MM.1S (cell line): ENCODE measurements at places on chromosomes 11 and 22.
A peak's percentile ranks its signal among the peaks of the same experiment; 100 is the strongest.

DNA sequence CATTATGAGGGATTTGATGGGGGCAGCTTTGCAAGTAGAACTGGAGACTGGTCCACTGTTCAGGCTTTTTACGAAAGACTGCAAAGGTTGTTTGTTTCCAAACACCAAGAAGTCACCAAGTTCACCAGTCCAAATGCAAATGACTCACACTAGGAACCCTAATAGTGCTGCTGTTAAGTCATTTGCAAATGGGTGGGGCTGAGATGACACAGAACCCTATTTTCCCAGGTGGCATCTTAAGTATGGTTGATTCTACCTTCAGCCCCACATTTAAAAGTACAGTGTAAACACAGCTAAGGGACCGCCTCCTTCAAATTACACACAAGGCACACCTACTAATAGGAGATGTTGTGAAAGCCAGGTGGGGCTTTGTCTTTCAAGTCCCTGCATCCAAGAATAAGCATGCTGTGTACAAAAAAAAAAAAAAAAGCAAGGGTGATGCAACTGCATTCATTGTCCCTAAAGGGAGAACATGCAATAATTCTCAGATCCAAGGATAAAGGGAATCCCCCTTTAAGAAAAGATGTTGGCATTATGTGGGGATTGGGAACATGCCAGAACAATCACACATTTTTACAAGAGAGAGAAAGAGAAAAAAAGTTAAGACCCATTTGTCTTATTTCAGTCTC, 27.3 kb downstream of the BDNF start:
- H3K27me3 ChIP-seq: no peaks in the 10 kb centered on the region
- DNase-seq: no peak
- no peak overlapping the region for H3K27ac ChIP-seq

DNA sequence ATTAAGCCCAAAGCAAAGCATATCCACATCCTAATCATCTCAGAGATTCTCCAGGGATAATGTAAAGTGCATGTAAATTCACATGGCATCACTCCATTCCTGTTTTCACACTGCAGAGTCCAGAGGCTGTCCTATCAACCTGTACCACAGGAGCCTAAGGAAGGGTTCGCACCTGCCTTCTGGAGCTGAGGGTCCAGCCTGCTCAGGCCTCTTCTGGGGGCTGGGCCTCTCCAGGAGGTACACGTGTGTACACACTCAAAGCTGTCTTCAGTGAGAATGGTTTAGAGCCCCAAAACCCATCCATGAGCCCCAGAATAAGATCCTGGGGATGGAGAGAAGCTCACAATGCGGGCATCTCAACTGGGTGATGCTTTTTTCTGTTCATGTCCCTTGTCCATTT, 23.9 kb downstream of the PI4KA start:
- H3K4me1 ChIP-seq: peaks cover 8% of the 10 kb centered on the region
- no peak overlapping the region for H3K27ac ChIP-seq
- H3K4me3 ChIP-seq: no peak overlapping the region
- no peak for DNase-seq
- no peaks in the 10 kb centered on the region for H3K36me3 ChIP-seq

DNA sequence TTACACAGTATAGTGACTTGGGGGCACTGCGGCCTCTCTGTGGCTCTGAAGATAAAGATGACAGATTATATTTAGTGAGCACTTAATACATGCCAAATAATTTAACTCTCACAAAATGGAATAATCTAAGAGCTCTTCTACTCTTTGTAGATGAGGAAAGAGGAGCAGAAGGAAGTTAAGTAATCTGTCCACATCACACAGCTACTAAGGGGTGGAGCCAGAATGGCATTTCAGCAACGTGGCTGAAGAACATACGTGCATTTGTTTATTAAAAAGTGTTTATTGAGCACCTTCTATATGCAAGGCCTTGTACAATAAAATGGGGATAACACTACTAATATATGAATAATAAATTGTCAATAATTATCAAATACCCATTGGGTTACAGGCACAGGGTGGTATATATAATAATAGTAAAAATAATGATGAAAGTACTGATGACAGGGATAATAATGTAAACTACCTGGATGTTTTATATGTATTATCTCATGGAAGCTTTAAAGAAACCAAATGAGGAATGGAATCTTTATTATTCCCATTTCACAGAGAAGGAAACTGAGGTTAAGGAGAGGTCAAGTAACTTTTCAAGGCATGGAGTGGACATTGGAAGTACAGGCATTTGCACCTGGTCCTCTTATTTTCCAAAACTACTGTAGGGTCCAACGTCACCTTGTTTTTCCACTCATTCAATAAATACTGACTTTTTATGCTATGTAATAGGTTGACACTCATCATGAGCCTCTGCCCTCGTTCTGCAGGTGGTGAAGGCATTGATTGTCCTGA, 38.0 kb upstream of the IL17RA start:
- no peak overlapping the region for H3K4me3 ChIP-seq
- no peaks in the 10 kb centered on the region for H3K4me1 ChIP-seq
- H3K27ac ChIP-seq: no peak overlapping the region
- peaks cover 8% of the 10 kb centered on the region; the same call in 1 of the 2 replicates for H3K36me3 ChIP-seq
- no peaks in the 10 kb centered on the region for H3K27me3 ChIP-seq

- H3K27ac ChIP-seq: peak overlapping the region; percentile 5; the same call in 1 of the 2 replicates
- no peaks in the 10 kb centered on the region for H3K36me3 ChIP-seq
- peak; percentile 90 for DNase-seq
- H3K4me1 ChIP-seq: peaks cover 41% of the 10 kb centered on the region
- H3K4me3 ChIP-seq: no peak overlapping the region
Measured at GRCh38 chr22:19118329-19118880, 3.8 kb downstream of the DGCR2 start.
